ENCODE measurements at places on chromosomes 12 and 14.

GRCh38 chr12:80033448-80033847 lies 65.9 kb upstream of the OTOGL start:
- no peak for DNase-seq

- no peak for DNase-seq
Measured at GRCh38 chr12:58528271-58528670, 392.0 kb downstream of the LRIG3 start.

- no peak for DNase-seq
Measured at GRCh38 chr14:67738740-67739504, 37.2 kb downstream of the RDH12 start.

- no peak for DNase-seq
Measured at GRCh38 chr12:129961091-129961490, 57.3 kb upstream of the TMEM132D start.

DNA sequence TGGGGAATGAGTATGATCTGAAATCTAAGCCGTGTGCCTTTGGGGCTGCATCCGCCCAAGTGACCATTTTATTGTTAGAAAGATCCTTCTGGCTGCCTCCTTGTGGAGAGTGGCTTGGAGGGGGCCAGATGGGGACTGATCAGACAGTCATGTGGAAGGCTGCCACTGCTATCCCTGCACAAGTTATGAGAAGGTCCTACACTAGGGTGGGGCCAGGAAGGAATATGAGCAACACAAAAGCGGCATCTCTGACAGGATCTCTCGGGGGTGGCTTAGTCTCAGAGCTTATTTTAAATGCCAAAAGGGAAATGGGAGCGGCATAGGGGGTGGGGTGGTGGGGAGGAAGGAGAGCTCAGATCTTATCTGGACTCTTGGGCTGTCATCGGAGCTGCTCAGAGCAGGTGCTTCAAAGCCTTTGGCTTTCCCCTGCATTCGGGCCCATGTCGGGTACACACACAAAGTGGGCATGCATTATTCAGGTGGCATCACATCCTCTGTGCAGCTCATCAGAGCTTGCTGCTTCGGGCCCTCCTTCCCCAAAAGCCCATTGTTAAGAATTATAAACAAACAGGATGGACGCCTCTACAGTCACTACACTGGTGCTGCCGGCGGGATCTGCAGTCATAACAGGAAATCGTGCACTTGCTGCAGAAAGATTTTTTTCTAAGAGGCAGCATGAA lies 805.4 kb downstream of the VRK1 start:
- DNase-seq = peak; percentile 31

DNA sequence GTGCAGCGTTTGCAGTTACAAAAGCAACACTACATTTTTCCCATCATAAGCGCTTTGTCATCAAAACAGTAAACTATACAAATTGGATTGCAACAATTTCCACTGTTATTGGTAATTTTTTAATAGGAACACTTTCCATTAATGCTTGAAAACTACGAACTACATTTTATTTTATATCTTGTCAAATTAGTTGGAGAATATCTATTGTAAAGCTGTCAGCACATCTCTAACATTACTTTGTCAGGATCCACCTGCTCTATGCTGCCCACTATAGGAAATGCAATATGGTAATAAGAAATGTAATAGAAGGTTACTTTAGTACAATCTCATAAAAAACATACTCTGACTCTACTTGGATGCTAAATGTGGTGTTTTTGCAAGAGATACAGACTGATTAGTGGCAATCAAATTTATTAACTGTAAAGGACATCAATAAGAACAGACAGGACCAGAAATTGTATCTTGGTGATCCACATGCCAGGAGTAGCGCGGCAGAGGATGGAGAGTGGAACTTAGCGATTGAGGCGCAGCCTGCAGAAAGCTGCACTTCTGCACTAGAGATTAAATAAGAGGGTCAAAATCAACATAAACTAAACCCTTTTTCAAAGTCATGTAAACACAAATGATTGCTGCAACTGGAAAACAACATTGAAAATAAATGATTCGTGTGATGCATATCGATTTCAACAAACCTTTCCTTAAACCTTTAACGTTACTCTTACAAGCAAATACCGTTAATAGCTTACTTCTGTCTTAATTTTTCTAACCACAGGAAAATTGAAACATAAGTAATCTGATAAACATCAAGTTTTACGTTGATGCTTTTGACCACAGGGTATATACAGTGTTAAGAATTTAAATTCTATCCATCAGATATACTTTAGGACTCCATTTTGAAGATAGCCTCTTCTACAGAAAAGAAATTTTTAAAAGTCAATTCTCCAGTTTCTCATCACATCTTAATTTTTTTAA lies 3.6 kb upstream of the ARID2 start:
- no peak for DNase-seq

DNA sequence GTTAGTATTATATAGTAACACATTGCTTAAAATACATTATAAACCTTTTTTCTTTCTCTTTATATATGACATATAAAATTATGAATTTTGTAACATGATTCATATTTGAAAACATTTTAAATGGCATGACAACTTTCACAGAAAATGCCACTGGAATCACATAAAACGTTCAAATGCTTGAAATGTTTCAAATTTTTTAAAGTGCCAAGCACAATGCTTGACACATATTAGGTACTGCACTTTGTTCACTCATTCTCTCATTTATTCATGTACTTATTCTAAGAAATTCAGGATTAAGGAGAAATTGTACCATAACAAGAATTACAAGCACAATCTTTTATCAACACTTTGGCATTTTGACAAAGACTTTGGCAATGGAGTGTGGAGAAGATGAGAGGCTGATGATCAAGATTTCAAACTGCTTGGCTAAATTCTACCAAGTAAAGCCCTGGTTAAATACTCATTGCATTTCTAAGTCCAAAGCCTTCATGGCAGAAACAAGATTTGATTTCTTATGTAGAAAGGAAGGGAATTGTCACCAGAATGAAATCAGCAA lies 232.2 kb downstream of the C12orf50 start:
- DNase-seq = no peak

DNA sequence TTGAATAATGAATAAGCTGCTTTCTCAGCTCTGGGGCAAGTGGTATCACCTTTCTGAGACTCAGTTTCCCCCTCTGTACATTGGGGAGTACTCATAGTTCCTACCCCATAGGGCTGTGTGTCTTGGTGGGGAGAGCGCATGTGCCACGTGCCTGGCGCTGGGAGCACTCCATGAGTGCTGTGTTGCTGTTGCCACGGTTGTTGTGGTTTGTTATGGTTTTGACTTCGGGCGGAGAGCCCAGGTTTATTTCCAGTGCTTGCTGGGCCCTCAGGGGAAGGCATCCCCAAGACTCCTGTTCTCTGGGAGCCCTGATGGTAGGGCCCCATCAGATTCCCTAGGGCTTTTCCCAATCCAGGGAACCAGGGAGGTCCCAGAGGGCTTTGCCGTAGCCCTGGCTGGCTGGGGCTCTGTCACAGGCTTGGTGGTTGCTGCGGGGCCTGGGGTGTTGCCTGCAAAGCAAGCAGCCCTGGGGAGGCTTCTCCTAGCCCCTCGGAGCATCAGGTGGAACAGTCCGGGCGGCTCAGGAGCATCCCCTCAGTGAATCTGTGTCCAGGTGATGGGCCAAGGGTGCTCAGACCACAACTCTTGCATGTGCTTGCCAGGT lies 18.6 kb downstream of the SH2B3 start:
- no peak for DNase-seq

DNA sequence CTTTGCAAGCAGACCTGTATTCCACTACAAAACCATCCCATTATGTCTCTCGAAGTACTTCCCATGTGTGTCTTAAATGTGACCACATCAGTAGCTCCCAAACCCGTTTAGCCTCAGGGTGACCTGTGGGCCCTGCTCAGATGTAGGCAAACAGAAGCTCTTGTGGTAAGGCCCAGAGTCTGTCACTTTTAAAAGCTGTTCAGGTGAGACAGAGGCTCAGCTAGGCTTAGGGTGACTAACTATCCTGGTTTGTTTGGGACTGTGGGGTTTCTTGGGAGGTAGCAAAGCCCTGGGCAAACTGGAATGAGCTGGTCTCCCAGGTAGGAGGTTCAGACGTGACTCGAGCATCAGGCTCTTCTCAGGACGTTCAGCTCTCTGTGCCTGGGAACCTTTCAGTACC lies 64.5 kb upstream of the VASH1 start:
- no peak for DNase-seq

GRCh38 chr14:34379816-34380470 lies 82.1 kb downstream of the SPTSSA start:
- no peak for DNase-seq

- DNase-seq = no peak
Measured at GRCh38 chr12:58148405-58148804, 207.0 kb downstream of the ATP23 start.

GRCh38 chr12:88662961-88663360 lies 82.7 kb upstream of the KITLG start:
- DNase-seq = no peak

GRCh38 chr14:99217066-99217955 lies 54.7 kb downstream of the BCL11B start:
- no peak for DNase-seq

DNA sequence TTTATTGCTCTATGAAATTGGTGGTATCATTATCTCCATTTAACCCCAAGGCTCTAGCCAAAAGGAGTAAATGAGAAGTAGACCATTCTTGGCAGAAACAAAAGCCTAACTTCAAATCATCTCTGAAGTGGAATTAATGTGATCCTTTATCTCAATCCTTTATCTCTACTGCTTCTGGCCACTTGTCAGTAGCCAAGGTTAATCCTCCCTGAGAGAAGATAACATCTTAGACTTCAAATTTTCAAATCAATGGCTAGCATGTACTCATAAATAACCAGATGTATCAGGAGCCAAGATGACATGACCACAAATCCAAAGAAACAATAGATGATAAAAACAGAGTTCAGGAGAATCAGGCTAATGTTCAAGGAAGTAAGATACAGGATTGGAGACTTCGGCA lies 123.1 kb upstream of the RASSF8 start:
- no peak for DNase-seq

GRCh38 chr14:50350975-50351374 lies 38.9 kb downstream of the DMAC2L start:
- DNase-seq = no peak

DNA sequence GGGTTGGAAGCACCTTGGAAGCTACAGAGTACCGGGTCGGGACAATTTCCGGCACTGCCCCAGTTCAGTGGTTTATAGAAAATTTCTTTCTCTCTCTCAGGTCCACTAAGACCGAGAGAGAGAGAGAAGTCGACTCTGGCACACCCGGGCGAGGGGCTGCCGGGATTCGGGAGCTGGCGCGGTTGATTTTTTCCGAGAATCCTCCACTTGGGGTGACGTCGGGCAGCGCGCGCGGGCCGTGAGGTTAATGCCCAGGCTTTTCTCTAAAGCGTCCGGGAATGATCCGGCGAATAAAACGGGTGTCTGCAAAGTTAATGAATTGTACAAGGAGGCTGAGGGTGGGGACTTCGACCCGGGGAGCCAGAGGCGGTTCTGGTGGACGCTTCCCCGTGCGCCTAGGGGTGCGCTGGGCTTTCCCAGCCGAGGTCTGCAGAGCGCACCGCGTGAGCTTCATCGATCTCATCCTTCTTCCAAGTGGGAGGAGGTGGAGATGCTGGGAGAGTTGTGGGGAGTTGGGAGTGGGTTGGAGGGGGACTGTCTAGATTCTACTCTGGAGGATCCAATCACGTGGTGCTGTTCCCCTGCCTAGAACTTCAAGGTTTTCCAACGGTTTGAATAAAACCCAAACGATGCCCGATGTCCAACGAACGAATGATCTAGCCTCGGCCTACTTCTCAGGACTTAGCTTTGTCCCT lies 51.9 kb upstream of the TBX3 start:
- no peak for DNase-seq

DNA sequence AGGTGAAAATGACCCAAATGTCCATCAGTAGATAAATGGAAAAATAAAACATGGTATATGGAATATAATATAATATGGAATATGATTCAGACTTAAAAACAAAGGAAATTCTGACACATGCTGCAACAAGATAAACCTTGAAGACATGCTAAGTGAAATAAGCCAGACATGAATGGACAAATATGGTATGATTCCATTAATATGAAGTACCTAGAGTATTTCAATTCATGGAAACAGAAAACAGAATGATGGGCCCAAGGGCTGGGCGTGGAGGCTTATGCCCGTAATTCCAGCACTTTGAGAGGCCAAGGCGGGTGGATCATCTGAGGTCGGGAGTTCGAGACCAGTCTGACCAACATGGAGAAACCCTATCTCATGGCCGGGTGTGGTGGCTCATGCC lies 22.7 kb upstream of the ORAI1 start:
- no peak for DNase-seq

DNA sequence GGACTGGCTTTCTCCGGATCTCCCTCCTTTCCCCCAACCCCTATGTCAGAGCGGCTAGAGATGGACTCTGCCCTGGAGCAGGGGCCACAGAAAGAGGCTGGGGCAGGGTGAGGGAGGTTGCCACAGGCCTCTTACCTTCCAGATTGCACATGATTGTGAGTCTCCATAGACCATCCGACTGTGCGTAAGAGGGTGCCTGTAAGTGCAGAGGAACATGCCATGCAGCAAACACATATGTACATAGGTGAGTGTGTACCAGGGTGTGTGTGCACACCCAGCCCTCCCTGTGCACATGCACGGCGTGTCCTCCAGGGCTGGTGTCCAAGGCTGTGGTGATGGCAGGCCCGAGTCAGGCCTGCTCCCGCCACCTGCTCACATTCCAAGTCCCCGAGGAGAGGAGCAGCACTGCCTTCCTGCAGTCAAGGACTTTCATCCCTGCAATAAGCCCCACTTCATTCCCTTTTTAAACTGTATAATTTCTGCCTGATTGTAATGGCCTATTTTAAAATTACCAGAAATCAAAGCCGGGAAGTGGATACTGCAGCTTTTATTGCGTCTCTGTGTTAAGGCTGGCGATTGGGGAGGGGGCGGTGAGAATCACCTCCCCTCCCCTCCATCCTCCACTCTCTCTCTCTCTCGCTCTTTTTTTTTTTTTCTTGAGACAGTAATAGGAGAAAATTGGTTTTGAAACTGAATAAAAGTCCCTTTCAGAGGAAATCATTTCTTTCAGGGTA lies 28.5 kb downstream of the FAM222A start:
- no peak for DNase-seq

DNA sequence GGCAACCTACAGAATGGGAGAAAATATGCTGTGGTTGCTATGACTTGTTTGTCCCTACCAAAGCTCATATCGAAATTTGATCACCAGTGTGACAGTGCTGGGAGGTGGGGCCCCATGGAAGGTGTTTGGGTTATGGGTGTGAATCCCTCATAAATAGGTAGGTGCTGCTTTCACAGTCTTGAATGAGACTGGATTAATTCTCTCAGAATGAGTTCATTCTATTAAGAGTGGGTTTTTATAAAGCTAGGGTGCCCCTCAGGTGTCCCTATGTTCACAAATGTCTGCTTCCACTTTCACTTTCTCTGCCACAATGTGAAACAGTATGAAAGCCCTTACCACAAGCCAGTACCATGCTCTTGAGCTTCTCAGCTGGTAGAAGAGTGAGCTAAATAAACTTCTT lies 133.5 kb downstream of the CPNE8 start:
- no peak for DNase-seq

All from stimulated activated CD4-positive, alpha-beta T cell treated with anti-CD3 and anti-CD28 coated beads, Interleukin-12 subunit alpha, Interleukin-12 subunit beta, amount 100 ng/mL, for 24 hours (primary cell).